ENCODE measurements at places on chromosomes 3 and 15.

- DNase-seq = no peak
Measured at GRCh38 chr15:51322621-51323296, 15.6 kb downstream of the CYP19A1 start.

DNA sequence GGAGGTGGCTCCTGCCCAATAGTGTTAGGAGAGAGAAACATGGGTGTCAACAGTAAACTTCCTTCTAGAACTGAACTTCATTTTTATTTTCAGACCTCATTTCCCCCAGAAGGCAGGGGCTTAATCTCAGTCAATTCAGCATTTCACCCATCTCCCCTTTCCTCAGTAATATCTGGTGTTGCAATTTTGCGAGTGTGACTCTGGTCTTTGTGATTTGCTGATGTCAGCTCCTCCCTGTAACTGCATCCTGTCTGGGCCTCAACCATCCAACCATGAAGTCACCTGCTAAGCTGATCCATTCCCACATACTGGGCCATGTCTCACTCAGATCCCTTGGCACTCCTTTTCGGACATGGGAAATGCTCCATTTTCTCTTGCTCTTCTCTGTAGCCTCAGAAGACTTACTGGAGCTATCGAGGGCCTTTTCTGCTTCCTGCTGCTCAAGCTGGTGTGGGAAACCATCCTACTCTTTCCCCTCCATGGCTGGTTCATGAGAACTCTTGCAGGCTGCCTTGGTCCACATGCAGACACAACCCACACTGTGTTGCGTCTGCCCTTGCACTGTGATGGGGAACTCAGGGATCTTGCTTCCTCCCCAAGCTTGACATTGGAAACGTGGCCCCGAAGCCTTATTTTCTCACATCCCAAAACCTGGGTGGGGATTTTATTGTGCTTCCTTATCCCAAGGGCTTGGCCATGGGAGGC lies 24.6 kb downstream of the CCR4 start:
- no peak for DNase-seq

DNA sequence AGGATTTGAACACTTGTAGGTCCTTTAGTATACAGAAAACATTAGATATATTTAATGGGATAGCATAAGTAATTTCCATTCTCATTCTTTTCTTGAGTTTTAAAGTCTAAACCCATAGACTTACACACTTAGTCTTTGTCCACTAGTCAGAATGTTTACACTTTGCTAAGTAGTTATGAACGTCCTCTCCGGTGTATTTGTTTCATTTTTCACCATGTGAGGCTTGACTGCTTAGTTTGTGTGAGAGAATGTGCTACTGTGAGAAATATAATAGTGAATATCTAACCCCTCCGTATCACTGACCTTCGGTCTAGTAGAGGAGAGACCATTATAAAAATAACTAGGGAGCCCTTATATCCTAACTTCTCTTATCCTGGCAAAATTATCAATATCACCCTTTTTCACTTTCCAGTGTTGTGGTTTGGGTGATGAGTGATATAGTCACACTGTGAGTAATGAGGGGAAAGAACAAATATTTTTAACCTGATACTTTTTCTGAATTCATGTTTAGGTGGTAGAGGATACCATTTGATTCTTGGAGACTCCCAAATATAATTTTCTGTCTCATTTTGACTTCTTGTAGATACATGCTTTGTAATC lies 122.4 kb downstream of the UBE2E2 start:
- DNase-seq = no peak

GRCh38 chr15:71685420-71685993 lies 124.8 kb upstream of the NR2E3 start:
- no peak for DNase-seq

DNA sequence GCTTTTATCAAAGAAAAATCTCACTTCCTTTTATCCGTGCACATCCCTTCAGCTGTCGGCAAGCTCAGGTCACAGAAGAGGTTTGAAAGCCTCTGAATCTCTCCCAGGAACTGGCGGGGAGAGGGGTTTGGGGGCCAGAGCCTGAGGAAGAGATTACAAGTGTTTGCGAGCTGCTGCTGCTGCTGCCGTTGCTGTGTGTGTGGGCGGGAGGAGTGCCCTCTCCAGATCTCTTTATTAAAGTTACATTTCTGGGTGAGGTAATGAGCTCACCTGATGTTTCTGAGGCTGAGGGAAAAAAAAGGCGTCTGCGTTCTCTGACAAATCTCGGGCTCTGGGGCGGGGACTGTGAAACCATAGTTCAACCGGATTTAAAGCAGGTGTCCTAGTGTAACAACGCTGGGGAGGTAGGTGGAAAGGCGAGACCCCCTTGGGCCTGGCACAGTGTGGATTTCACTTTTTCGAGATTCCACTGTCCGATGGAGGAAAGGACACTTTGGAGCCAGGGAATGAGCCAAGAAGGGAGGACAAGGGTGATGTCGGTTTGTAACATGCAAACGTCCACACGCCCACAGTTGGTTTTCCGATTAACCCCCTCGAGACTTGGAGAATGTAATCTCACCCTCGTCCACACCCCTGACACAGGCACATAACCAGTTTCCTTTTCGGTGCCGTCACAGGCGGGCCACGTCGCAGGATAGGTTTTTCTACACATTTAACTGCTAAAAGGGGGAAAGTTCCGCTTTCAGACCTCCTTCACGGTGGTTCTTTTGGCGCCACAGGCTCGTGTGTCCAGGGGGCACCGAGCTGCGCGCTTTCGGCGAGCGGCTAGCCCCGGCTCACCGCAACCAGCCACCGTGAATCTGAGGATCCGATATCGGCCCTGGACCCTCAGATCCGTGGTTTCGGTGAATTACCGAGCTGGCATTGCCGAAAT lies 2.1 kb downstream of the ALCAM start:
- no peak for DNase-seq

GRCh38 chr3:187359798-187360486 lies 8.2 kb upstream of the RTP4 start:
- DNase-seq = no peak

DNA sequence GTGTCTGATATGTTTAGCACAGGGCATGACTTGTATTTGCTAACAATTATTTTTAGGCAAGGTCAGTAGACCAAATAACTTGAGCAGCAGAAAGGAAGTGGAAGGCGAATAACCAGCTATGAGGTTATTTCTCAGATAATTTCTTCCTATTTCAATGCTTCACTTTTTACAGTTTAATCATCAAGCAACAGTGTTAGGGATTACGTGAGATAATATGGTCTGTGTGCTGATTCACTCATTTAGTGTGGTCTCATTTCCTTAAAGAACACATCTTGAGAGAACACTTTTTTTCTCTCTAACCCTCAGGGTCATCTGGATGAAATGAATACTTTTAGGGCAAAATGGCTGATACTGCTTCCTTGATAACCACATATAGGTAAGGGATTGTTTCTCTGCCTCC lies 126.0 kb upstream of the CCNL1 start:
- no peak for DNase-seq

- DNase-seq = no peak
Measured at GRCh38 chr3:149131589-149131988, 2.2 kb downstream of the HPS3 start.

- no peak for DNase-seq
Measured at GRCh38 chr3:186596568-186597287, 16.1 kb upstream of the AHSG start.

DNA sequence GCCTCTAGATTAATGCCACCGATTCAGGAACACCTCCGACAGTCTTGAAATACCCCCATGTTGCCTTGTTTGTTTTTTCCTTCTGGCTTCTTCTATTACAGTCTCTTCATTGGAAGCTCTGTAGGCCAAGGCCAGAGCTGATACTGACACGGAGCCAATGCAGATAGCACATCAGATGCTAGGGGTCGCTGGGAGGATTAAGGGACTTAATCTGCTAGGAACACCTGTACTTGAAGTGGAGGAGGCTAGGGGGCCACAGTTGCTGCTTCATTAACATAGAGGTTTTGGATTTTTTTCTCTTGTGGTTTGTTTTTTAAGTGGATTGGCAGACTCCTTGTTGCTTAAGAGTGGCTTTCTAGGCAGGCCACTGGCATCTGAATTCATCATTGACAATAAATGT lies 49.6 kb downstream of the PARP14 start:
- no peak for DNase-seq

- DNase-seq = no peak
Measured at GRCh38 chr15:77097248-77097721, 26.4 kb upstream of the TSPAN3 start.

Measured in brain pericyte (primary cell).